ENCODE measurements at places on chromosomes 7 and 10.

DNA sequence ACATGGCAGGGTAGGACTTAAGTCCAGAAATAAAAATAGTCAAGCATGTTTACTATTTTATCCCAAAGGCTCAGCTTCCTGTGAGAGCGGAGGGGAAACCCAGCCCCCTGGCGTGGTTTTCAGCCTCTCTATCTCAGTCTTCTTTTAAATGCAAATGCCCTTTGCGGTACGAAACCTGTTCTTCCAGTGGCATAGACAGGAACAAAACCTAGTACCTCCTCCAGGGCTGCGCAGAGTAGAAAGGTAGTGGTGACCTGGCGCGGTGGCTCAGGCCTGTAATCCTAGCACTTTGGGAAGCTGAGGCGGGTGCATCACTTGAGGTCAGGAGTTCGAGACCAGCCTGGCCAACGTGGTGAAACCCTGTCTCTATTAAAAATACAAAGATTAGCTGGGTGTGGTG lies 181.3 kb upstream of the FOXK1 start:
- no peak for DNase-seq

GRCh38 chr10:35780970-35781642 lies 139.0 kb upstream of the FZD8 start:
- DNase-seq: no peak

DNA sequence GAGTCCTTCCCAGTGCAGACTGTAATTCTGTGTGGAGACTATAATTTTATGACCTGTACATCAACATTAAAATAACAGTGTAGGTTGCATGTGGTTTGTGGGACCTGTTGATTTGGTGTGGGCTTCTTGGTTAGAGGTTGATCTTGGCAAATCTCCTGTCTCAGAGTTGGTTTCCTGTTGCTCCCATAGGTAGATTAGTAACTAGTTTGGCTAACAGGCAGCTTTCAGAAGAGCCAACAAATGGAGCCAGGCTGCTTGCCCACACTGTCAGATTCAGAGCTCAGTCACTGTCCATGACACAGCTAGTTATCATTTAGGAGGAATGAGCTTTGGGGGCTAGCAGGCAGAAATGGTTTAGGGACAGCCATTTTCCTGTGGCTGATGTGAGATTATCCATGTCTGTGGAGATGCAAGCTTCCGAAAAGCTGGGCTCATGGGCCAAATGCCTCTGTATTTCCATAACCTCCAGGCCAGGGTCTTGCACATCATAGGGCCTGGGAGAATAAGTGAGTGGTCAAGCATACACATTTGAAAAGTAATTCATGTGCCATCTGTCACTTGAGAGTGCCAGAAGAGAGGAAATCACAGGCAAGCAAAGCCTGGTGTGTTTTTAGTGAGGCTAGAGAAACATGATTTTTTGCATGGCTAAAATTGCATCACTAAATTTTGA lies 33.4 kb downstream of the CCM2 start:
- DNase-seq: no peak

GRCh38 chr7:108246227-108246837 lies 116.2 kb upstream of the LAMB4 start:
- DNase-seq: no peak

DNA sequence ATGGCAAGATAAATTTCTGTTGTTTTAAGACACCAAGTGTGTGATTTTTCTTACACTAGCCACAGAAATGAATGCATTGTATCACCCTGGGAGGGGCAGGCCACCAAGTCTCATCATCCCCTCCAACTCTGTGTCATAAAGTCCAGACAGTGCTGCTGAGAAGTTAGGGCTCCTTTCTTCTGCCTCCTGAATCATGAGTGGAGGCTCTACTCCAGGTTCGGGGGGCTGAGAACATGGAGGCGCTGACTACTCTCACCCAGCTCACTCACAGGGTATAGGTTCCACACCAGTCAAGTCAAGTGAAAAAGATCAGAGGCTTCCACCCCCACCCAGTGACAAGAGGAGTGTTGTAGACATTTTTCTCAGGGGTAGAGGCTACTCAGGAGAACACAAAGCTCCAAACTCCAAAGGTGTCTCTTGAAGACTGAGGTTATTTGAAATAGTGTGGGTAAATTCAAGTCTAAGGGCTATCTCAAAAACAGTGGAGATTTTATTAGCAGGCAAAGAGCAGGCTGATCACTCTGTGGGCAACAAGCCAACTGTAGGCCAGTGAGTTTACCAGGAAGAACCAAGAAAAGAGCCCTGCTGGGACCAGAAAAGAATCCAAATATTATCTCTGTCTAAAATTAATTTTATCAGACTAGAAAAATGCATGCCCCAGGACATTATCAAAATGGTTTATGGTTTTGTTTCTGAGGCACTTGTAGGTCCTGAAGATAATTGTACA lies 118.6 kb upstream of the RET start:
- DNase-seq: no peak

DNA sequence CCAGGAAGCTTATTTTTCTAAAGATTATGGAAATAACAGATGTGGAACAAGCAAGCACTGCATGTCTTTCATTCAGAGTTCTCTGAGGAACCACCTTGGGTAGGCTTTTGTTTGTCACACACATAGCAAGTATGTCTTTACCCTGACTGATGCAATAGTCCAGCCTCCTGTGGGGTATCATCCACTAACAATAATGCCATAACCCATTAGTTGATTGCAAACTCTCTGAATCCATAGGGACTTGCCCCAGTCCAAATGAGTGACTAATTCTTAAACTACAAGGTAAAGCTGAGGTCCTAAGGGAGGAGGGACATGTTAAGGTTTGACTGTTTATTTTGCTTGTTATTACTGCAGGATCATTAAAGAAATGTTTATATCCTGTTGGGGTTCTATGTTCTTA lies 151.4 kb upstream of the PRPS1L1 start:
- DNase-seq: no peak

- DNase-seq: no peak
Observed at GRCh38 chr10:79148452-79149344, 79.9 kb downstream of the ZMIZ1 start.

DNA sequence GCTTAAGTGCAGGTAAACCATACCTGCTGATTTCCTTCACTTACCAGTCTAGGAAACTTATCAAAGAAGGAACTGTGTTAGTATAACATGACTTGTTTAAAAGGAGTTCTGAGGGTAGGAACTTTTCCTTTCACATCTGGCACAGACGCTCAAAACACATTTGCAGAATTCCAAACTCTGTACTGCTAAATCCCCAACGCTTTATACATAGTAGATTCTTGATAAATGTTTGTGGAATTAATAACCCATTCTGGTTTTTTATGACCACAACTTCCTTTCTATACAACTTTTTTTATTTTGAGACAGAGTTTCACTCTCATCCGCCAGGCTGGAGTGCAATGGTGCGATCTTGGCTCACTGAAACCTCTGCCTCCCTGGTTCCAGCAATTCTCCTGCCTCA lies 7.7 kb upstream of the TRUB1 start:
- no peak for DNase-seq

- DNase-seq: no peak
Observed at GRCh38 chr10:29112827-29113615, 175.8 kb upstream of the LYZL1 start.

DNA sequence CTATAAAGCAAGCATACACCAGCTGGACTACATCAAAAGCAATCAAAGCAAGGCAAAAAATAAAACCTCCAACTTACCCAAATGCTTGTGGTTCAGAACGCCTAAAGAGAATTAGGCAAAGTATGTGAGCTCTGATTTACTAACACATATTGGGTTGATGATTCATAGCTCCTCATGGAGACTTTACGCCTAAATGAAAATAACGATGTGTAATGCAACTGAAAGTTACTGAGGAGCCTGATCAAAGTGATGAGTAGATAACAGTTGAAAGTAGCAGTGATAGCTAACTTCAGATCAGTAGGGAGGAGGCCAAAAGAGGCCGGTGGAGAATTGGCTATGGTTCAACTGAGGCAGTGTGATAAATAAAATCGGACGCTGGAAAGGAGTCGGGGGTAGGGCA lies 85.0 kb downstream of the MPP7 start:
- DNase-seq: no peak

GRCh38 chr7:3078514-3078913 lies 34.8 kb upstream of the CARD11 start:
- DNase-seq: no peak

- no peak for DNase-seq
Observed at GRCh38 chr10:89090756-89091445, 100.3 kb downstream of the FAS start.

- DNase-seq: no peak
Observed at GRCh38 chr10:43111921-43112607, 26.2 kb upstream of the CSGALNACT2 start.

- DNase-seq: no peak
Observed at GRCh38 chr10:117666166-117666565, 123.6 kb downstream of the EMX2 start.

GRCh38 chr7:70975754-70976153 lies 156.2 kb upstream of the GALNT17 start:
- no peak for DNase-seq

GRCh38 chr7:22723181-22723601 lies 3.8 kb upstream of the IL6 start:
- no peak for DNase-seq

- DNase-seq: no peak
Observed at GRCh38 chr7:13148548-13148947, 461.1 kb downstream of the ARL4A start.

GRCh38 chr10:108515821-108516220 lies 1351.3 kb upstream of the SORCS1 start:
- no peak for DNase-seq

- DNase-seq: no peak
Observed at GRCh38 chr7:80858141-80858903, 60.5 kb downstream of the SEMA3C start.

GRCh38 chr7:128032605-128033235 lies 1.5 kb upstream of the LRRC4 start:
- DNase-seq: no peak

DNA sequence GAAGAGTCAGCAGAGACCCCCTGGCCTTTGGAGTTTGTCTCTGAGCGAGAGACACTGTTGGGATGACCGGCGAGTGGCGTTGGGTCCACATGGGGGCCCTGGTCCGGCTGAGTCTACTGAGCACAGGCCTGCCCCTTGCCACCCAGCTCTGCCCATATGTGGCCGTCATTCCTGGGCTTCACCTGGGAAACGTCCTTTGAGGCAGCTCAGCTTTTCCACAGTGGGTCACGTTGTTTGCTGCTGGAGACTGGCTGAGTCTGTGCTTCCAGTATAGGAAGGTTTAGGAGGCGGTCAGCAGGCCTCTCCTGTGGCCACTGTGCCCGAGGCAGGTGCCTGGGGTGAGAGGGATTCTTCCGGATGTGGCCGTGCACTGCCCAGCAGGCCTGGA lies 17.1 kb downstream of the ADAM8 start:
- no peak for DNase-seq

DNA sequence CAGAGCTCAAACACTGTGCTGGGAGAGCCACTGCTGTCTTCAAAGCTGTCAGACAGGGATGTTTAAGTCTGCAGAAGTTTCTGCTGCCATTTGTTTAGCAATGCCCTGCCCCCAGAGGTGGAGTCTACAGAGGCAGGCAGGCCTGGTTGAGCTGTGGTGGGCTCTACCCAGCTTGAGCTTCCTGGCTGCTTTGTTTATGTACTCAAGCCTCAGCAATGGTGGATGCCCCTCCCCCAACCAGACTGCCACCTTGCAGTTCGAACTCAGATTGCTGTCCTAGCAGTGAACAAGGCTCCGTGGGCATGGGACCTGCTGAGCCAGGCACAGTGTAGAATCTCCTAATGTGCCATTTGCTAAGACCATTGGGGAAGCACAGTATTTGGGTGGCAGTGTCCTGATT lies 4.6 kb upstream of the CYP2C19 start:
- no peak for DNase-seq

- DNase-seq: no peak
Observed at GRCh38 chr7:142176901-142177300, 65.4 kb downstream of the MGAM2 start.

- no peak for DNase-seq
Observed at GRCh38 chr10:3679950-3680629, 104.9 kb downstream of the KLF6 start.

- no peak for DNase-seq
Observed at GRCh38 chr7:47377741-47378140, 204.2 kb downstream of the TNS3 start.

- no peak for DNase-seq
Observed at GRCh38 chr7:11775401-11775800, 56.6 kb downstream of the THSD7A start.
